Foreskin fibroblast (primary cell): ENCODE measurements at places on chromosomes 7 and 10.

DNA sequence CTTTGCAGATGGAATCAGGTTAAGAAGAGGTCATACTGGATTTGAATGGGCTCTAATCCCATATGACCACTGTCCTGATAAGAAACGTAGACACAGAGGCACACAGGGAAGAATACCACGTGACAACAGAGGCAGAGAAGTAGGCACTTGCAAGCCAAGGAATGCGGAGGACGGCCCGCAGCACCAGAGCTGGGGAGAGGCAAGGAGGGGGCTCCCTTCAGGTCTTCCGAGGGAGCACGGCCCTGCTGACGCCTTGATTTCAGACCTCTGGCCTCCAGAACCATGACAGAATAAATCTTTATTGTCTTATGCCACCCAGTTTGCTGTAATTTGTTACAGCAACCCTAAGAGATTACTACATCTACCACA is 44.7 kb upstream of the TMEM213 start:
- DNase-seq, result no peak

DNA sequence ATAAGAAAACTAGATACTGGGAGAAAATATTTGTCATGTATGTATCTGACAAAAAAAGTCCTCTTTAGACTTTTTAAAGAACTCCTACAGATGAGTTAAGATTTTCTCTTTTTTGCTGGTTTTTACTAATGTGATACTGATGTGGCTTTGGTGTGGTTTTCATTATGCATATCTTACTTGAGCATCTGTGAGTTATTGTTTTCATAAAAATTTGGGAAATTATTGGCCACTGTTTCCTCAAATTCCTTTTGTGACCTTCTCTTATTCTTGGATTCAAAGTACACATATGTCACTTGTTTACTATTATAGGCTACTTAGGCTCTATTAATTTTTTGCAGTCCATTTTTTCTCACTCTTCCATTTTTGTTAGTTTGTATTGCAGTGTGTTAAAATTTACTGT is 89.0 kb downstream of the PPP1R9A start:
- no peak for DNase-seq

DNA sequence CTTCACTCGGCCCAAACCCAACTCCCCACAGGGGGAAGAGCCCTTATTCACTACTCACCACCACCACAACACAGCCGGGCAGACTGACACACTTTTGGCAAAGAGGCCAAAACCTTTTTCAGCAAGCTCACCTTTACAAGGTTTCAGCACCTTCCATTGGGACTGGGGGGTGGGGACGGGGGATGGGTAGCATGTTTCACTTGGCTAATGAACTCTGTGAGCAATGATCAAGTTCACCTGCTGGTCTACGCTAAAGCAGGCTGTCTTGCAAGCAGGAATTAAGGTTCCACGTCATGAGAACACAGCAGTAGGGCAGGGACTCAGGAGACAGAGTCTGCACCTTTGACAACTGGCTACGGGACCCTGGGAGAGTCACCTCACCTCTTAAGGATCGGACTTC is 7.0 kb downstream of the FAM53B start:
- no peak for DNase-seq

- DNase-seq, result no peak
These were observed 15.6 kb downstream of the FAM107B start for GRCh38 chr10:14758994-14759664.

DNA sequence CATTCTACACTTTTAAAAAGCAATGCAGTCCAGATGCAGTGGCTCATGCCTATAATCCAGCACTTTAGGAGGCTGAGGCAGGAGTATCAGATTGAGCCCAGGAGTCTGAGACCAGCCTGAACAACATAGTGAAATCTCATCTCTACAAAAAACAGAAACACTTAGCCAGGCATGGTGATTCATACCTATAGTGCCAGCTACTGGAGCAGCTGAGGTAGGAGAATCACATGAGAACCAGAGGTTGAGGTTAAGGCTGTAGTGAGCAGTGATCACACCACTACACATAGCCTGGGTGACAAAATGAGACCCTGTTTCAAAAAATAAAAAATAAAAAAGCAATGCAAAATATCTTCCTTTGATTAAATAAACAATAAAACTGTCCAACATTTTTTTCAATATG is 205.2 kb downstream of the GRM8 start:
- no peak for DNase-seq

DNA sequence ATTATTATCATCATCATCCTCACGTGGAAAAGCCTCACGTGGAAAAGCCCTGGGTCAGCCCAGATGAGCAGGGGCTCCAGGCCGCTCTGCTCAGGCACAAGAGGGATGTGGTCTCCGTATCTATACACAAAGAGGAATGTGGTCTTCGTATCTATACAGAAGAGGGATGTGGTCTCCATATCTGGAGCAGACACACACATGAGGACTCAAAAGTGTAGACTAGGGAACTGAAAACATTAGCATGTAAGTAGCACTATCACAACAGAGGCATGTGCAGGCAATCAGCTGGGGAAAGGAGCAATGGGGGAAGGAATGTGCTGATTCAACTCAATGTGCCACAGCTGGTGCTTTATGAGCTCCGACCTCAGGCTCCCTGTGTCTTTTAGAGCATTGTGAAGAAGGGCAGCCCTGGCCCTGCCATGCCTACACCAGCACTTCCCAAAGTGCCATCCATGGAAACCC is 86.5 kb downstream of the PLXNA4 start:
- peak; percentile 14 for DNase-seq

DNA sequence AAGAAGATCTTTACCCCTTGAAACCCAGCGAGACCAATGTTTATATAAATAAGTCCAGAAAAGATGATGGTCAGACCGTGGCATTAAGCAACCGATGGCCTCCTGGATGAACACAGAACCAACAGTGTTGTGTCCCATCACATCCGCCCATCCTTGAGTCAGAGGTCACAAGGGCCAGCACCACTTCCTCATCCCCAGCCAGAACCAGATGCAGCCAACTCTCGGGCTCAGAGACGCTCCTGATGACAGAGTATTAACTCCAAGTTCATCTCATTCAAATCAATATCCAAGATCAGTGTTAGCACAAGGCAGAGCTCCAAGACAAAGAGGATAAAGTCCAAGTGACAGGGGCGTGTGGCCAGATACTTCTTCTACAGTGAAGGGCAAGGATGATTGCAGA is 63.5 kb downstream of the FAM53B start:
- DNase-seq, result peak; percentile 68
